ENCODE measurements at places on chromosomes 5 and 9. TPM values are rescaled to one million over a fixed set of nuclear protein-coding genes. Genes with fewer than 3 reads are reported as not detected.

DNA sequence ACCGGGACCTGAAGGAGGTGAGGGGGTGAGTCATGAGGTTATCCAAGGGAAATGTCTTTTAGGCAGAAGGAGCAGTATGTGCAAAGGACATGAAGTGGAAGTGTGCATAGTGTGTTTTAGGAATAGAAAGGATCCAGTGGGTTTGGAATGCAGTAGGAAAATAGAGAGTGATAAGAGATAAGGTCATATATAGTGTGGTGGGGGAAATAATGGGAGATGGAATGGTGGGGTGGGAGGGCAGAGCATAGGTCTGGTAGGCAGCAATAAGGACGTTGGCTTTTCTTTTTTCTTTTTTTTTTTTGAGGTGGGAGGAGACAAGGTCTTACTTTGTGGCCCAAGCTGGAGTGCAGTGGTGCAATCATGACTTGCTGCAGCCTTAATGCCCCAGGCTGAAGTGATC is 17.8 kb downstream of the SNX24 start:
- no peak for DNase-seq

DNA sequence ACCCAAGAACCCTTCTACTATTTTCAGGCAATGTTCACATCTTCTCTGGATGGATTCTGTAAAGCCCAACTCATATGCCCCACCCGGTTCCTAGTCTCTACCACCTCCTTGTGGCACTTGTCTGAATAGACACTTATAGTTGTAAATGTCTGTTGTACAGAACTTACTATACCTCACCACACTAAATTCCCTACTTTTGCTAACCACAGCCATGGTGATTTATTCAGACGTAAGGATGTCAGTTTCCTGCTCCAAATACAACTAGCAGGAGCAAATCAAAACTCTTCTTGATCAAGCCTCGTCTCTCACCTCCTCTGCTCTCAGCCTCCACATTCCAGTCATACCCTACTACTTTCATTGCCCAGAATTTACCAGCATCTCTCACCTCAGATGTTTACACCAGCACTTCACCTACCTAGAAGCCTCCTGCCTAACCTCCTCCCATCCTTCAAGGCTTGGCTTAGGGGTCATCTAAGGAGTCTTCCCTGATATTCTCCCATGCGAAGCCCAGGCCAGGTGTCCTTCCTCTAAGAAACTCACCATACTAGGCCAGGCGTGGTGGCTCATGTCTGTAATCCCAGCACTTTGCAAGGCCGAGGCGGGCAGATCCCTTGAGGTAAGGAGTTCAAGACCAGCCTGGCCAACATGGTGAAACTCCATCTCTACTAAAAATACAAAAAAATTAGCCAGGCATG is 75.5 kb downstream of the MAPKAP1 start:
- DNase-seq, result peak; percentile 73

DNA sequence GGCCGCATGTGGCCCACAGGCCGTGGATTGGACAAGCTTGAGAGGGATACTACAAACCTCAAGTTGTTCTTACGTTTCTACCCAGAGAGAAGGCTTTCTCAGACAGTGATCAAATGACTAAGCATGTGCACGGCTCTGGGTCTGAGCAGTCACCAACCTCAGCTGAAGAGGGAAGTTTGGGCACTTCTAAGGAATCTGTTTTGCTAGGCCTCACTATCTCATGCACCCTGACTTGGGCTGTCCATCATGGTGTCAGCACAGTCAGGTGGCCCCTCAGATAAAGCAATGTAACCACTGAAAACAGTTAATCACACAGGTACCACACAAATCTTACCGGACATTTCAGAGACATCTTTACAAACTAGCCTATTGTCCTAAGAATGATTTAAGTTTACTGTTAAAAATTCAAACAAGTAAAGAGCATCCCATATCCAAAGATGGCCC is 24.6 kb downstream of the CSF2 start:
- no peak for DNase-seq

Gene PRSS3
- 3.7 TPM for polyA plus RNA-seq

GRCh38 chr9:86594724-86595123 is 240.5 kb upstream of the TUT7 start:
- no peak for DNase-seq

Gene FBXL7
- 23.5 TPM for polyA plus RNA-seq

DNA sequence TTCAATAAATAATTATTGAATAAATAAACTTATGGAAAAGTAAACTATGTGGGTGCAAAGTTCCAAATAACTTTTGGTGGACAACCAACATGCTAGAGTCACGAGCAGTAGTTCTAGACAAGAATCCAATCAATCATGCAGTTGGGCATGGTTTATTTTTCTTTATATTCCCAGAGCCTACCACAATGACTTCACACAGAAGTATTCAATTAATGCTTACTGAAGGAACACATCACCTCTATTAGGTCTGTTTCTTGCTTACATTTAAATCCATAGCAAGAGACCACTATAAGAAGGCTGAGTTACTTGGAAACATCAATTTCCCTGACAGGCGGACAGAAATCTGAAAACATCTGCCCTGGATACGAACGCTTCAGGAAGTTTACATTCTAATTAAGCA is 214.2 kb downstream of the TMEM232 start:
- DNase-seq, result no peak

- DNase-seq, result no peak
Observed at GRCh38 chr5:122816756-122817155, 28.7 kb upstream of the SNX24 start.

DNA sequence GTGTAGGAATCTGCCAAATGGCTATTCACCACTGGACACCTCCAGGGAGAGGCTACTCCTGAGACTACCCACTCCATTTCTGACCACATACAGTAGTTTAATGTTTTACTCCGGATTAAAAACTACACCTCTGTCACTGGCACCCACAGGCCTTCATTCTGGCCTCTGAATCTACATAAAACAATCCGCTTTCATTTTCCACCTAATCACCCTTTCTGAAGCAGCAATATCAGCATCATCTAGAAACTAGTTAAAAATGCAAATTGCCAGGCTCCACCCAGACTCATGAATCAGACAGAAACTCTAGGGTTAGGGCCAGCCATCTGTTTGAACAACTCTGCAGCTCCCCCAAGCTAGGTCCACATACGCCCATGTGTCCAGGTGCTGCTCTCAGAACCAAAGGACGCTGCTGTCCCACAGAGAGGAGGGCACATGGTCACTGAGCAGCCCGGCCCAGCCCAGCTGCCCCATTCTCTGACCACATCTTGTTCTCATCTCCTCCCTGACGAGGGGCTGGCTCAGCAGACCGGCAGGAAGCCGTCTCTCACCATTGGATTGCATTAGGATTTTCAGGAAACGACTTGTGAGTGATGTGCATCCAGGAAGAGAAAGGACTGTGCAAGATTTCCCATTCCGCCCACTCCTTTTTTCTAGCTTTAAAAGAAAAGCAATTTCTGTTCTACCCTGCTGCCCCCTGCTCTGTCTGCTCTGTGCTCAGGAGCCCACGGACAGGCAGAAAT is 34.7 kb downstream of the ADAM19 start:
- DNase-seq, result peak; percentile 79

DNA sequence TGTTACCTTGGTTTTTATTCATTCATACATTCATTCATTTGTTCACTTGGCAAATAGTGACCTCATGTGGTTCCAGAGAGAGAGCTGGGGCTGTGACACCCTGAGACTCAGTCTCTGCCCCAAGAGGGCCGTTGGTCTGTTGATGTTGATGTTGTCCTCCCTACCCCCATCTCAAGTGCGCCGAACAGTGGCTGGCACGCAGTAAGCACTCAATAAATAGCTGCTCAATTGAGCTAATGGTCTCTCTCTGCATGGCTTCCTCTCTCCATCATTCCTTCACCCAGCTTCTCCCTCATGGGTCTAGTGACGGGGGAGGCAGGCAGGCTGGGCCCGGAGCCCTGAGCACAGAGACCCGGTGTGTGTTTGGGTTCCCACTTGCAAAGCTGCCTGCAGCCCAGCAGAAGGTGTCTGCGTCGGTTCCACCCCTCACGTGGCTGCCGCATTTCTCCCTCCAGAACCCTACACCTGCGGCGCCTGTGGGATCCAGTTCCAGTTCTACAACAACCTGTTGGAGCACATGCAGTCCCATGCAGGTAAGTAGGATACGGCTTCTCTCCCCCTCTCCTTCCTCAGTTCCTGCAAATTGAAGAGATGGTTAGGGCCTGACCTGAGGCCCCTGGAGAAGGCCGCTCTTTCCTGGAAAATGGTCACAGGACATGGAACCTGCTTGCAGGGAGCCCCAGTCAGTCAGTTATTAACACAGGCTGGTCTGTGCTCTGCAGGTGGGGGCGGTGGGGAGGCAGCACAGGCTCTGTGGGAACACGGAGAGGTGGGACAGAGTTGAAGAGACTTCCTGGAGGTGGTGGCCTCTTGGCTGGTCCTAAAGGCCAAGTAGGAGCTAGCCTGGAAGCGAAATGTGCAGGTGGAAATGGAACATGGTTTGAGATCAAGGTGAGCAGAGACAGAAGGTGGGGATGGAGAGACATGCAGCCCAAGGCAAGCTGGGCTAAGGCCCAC is 42.0 kb downstream of the AMBP start:
- DNase-seq, result no peak

DNA sequence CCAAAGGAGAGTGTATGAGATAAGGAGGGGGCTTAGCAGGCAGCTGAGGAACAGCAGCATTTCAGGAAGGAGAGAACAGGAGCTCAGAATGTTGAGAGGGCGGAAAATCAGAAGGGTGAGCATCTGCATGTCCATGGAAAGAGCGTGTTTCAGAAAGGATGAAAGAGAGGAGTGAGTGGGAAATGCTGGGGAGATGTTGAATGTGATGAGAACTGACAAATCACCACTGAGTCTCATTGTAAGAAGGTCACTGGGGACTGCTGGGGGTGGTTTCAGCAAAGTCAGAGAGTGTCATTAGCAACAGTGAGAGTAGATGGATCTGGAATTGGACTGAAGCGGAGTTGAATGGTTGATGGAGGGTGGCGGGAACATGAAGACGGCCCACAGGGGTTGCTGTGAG is 65.8 kb downstream of the ANKRD33B start:
- DNase-seq, result no peak

Gene ANKRD31
- polyA plus RNA-seq, result not detected

Gene PTPN3
- polyA plus RNA-seq, result 0.03 TPM

DNA sequence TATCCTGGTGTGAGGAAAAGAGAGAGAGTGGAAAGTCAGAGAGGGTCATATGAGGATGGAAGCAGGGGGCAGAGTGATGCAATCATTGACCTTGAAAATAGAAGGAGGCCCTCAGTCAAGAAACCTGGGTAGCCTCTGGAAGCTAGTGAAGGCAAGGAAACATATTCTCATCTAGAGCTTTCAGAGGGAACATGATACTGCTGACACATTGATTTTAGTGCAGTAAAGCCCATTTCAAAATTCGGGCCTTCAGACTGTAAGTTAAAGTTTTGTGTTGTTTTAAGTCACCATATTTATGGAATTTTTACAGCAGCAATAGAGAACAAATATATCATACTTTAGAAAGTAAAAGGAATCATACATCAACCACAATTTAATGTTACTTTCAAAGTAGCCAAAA is 87.0 kb downstream of the ADAMTS19 start:
- no peak for DNase-seq

DNA sequence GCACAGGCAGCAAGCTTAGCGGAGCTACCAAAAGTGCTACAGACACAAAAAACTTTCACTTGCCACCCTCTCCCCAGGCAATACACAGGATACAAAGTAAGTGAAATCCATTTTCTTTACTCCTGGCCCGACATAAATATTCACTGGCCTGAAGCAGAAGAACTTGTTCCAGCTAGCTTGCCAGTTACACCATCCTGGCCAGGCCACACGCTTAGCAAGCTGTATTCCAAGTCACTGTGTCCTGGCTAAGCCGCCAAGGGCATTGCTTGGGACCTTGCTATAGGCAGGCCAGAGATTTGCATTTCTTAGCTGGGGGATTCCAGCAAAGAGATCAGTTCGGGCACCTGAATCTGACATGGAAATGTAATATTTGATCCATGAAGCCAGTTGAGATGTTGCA is 71.0 kb upstream of the SLC1A3 start:
- DNase-seq, result no peak

GRCh38 chr9:114559830-114560513 is 27.6 kb upstream of the ATP6V1G1 start:
- no peak for DNase-seq

GRCh38 chr5:969408-969839 is 39.2 kb upstream of the NKD2 start:
- DNase-seq, result peak; percentile 28

Gene SUSD3
- polyA plus RNA-seq, result not detected

Gene CBY3
- polyA plus RNA-seq, result not detected

Gene TRIM36
- polyA plus RNA-seq, result 0.76 TPM

Gene CORO2A
- 0.35 TPM for polyA plus RNA-seq

Gene GPSM1
- polyA plus RNA-seq, result 34.6 TPM

GRCh38 chr5:62042007-62042406 is 264.0 kb upstream of the KIF2A start:
- no peak for DNase-seq

DNA sequence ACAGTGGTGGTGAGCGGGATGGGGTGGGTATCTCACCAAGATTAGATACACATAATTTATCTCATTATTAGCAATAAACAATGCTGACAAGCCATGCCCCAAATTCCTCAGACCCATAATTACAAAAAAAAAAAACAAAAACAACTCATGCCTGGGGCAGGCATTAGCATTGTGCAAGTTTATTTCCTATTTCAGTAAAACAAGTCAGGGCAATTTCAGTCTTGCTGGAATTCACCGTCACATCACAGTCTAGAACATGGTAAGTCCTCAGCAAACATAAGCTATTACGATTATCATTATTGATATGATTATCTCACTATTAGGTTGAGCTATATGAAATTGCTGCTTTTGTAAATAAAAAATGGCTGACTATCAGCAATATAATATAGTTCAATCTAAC is 57.5 kb upstream of the GNAQ start:
- no peak for DNase-seq

Gene TOR4A
- polyA plus RNA-seq, result 45.7 TPM

Gene HAVCR2
- not detected for polyA plus RNA-seq

GRCh38 chr9:133142684-133143622 is 20.8 kb downstream of the GBGT1 start:
- DNase-seq, result no peak

DNA sequence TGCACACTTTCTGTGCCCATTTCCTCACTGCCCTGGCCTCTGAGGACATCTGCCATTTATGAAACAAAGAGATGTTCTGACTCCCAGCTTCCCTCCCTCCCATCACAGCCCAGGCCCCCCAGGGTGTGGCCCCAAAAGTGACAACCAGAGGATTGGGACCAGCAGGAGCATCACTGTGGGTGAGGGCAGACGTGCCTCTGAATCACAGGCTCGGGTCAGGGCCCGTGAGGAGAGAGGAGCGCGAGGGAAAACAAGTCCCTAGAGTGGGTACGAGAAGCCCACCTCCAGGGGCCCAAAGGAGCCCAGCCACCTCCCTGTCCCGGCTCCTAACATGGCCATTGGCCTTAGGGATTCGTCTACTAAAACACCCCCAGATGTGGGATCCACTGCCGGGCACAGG is 138.0 kb upstream of the FSTL4 start:
- DNase-seq, result no peak

Gene SEMA5A
- 0.06 TPM for polyA plus RNA-seq

DNA sequence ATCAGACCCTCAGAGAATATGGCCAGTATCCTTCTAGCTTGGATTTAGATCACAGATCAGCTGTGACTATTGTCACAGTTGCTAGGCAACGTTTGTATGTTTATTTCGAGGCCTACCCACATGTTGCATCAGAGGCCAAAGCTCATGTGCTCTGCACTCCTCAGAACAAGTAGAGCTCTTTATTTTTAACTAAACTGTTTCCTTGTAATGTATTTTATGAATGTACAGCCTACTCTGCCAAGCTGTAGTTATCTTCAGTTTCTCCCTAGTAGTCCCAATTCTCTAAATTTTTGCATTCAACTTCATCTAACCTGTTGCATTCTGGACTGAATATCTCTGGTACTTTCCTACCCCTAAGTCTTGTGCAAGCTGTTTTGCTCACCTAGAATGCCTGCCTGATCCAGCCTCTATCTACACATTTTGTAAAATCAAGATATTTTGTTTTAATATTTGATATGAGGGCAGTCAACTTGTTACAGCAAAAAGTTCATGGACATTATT is 52.8 kb downstream of the CAST start:
- DNase-seq, result peak; percentile 50

Measured in endothelial cell of umbilical vein (primary cell).